ENCODE measurements at places on chromosomes 2 and 18. TPM values are rescaled to one million over a fixed set of nuclear protein-coding genes. Genes with fewer than 3 reads are reported as not detected.

DNA sequence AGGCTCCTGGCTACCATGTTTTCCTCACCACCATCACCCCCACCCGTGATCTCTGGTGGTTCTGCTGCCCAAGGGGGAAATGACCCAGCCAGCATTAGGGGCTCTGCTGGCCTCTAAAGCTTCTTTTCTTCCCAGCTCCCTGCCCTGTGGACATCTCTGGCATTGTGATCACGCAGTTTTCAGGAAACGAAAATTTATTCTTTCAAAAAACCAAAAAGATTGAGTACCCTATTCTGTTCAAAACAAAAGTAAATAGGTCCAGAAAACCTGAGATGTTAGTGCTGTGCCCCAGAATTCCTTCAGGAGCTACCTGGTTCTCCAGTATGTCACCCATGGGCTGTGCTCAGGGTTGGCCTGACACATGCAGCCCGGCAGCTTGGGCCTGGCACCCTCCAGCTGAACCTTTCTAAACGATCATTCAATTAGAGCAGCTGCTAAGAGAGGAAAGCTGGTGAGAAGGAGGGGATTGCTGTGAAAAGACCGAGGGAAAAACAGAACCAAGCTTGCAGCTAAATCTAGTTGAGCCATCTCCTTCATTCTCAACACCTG is 157.5 kb downstream of the MGAT5 start:
- H3K4me3 ChIP-seq: peak overlapping the region; percentile 8
- peaks cover 8% of the 10 kb centered on the region for H3K36me3 ChIP-seq
- H3K27ac ChIP-seq: peak overlapping the region; percentile 81
- H3K4me1 ChIP-seq: peaks cover 32% of the 10 kb centered on the region
- DNase-seq: no peak

DNA sequence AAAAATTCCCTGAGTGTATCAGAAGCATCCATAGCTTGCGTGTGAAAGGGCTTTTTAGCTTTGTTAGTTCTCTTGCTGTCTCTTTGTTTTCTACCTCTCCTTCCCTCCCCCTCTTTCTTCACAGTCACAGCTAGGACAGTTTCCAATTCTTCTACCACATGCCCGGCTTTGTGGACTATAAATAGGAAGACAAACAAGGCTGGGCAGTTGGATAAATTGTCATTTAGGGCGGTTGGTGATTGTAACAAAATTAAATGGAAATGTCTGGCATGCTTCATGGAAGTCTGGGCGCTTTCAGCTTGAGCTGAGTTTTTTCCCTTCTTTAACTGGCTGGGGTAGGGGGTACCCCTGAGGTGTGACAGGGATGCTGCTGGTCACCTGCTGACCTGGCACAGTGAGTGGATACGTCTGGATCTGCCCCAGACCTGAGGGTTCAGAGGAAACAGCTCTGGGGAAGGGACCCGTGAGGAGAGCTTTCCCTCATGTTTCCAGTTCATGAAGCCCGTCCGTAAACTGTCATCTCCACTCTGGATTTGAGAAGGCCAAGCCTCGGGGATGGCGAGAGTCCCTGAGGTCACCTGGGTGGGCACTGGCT is 29.0 kb upstream of the GIGYF2 start:
- H3K27me3 ChIP-seq: no peaks in the 10 kb centered on the region
- H3K4me3 ChIP-seq: no peak overlapping the region
- no peaks in the 10 kb centered on the region for H3K4me1 ChIP-seq
- DNase-seq: no peak
- no peak overlapping the region for H3K27ac ChIP-seq

DNA sequence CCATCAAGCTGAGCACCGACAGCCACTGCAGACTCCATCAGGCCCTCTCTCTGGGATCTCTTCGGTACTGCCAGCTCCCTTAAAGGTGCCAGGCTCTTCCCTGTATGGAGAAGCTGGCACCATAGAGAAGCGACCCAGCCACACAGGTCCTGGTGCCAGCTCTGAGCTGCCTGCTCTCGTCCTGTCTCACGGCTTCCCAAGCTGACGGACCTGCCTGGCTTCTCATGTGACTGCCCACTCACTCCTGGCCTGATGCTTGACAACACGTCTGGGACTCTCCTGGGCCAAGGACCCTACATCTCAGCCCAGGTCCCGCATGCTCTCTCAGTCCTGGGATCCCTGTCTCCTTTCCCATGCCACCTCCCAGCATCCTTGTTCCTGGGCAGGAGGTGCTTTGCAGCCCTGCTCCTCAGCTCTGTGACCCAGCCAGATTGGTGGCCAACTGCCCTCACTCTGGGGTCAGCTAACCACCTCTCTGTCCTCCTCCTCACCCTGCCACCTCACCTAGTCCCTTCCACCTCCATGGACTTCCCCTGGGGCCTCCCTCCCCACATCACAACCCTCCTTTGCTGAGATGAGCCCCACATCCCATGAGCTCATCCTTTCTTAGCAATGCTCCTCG is 12.5 kb upstream of the ATOH8 start:
- no peaks in the 10 kb centered on the region for H3K36me3 ChIP-seq
- H3K4me3 ChIP-seq: no peak overlapping the region
- H3K27ac ChIP-seq: no peak overlapping the region
- no peak for DNase-seq
- H3K27me3 ChIP-seq: peaks cover 16% of the 10 kb centered on the region

GRCh38 chr2:227480528-227480927 is 8.6 kb downstream of the AGFG1 start:
- no peaks in the 10 kb centered on the region for H3K27me3 ChIP-seq
- peak overlapping the region; percentile 68 for H3K27ac ChIP-seq
- no peak for DNase-seq
- H3K36me3 ChIP-seq: no peaks in the 10 kb centered on the region
- H3K4me1 ChIP-seq: peaks cover 32% of the 10 kb centered on the region

DNA sequence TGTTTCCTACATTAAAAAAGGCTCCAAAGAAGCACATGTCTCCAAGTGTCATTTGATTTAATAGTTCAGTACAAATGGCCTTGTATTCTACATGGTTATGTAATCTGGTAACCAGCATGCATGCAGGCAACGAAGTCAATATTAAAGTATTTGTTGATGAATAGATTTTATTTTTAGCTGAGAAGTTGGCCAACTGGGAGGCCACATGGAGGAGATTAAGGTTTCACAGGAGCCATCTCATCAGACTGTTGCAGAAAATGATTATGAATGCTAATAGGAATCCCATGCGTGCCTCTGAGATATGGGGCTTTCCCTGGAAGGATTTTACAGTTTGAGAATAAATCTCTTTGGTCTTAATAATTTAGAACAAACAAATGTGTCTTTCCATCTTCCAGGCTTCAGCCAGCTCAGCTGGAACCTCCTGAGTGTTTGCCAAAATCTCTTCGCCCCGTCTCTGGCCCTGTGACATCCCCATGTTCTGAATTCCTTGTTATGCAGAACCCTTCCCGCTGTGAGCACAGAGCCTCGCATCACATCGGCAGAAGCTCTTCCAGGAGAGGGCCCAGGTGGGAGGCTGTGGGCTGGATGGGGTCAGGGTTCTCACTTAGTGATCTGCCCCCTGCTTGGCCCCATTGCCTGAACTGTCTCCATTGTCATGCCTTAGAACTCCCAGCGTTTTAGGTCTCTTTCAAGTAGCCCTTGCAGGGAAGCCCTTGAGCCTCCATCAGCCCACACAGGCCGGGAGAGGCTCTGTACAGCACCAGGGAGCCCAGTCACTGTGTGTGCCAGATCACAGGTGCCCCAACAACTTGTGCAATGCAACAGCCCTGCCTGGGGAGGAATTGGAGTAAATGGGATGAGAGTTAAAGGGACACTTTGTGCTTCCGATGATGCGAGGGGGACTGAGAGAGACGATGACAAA is 190.5 kb upstream of the TWIST2 start:
- H3K4me1 ChIP-seq: no peaks in the 10 kb centered on the region
- H3K36me3 ChIP-seq: no peaks in the 10 kb centered on the region
- no peak for DNase-seq
- H3K27me3 ChIP-seq: no peaks in the 10 kb centered on the region
- H3K27ac ChIP-seq: no peak overlapping the region

GRCh38 chr2:240990726-240991377 is 7.6 kb upstream of the SNED1 start:
- H3K27me3 ChIP-seq: no peaks in the 10 kb centered on the region
- no peaks in the 10 kb centered on the region for H3K36me3 ChIP-seq

CCDC85A gene
- total RNA-seq: not detected

DNA sequence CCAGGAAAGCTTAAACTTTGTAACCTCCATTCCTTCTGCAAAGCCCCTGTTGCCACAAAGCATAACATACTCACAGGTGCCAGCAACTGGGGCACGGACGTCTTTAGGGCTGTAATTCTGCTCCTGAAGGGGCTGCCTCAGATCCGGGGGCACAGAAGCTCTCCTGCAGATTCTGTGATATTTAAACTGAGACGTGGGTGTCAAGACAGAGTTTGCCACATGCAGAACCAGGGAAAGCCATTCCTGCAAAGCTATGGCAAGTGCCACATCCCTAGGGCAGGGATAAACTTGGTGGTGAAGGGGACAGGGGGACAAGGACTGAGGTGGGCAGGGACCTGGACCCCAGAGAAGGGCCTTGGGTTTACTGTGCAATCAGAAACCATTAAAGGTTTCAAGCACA is 247.2 kb downstream of the EIPR1 start:
- no peaks in the 10 kb centered on the region for H3K4me1 ChIP-seq
- no peak for DNase-seq
- H3K27me3 ChIP-seq: no peaks in the 10 kb centered on the region
- H3K4me3 ChIP-seq: no peak overlapping the region

DNA sequence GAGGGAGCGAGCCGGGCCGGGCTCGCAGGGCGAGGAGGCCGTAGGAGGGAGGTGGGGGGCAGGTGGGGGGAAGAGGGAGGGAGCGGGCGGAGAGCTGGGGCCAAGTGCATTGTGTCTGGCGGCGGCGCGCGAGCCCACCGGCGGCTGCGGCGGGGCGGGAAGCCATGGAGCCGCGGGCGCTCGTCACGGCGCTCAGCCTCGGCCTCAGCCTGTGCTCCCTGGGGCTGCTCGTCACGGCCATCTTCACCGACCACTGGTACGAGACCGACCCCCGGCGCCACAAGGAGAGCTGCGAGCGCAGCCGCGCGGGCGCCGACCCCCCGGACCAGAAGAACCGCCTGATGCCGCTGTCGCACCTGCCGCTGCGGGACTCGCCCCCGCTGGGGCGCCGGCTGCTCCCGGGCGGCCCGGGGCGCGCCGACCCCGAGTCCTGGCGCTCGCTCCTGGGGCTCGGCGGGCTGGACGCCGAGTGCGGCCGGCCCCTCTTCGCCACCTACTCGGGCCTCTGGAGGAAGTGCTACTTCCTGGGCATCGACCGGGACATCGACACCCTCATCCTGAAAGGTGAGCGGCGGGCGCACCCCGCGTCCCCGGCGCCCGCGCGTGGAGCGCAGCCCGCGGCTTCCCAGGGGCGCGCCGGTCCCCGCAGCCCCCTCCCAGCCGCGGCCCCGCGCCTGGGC is at the start of gene TMEM178A:
Gene TMEM178A (plus strand): TSS at position 107 of the 680 bp plus-strand sequence. CDS start 58 bp downstream, at position 165.
- peaks cover 21% of the 10 kb centered on the region for H3K27me3 ChIP-seq
- DNase-seq: no peak
- no peak within 1 kb of the TSS for H3K4me3 ChIP-seq
- H3K36me3 ChIP-seq: no peaks in the 10 kb centered on the region
- no peak within 1 kb of the TSS for H3K27ac ChIP-seq

RAB6C gene
- not detected for total RNA-seq

- no peaks in the 10 kb centered on the region for H3K36me3 ChIP-seq
- no peak overlapping the region for H3K27ac ChIP-seq
- no peak overlapping the region for H3K4me3 ChIP-seq
Measured at GRCh38 chr2:240387669-240388358, 47.6 kb upstream of the GPC1 start.

DNA sequence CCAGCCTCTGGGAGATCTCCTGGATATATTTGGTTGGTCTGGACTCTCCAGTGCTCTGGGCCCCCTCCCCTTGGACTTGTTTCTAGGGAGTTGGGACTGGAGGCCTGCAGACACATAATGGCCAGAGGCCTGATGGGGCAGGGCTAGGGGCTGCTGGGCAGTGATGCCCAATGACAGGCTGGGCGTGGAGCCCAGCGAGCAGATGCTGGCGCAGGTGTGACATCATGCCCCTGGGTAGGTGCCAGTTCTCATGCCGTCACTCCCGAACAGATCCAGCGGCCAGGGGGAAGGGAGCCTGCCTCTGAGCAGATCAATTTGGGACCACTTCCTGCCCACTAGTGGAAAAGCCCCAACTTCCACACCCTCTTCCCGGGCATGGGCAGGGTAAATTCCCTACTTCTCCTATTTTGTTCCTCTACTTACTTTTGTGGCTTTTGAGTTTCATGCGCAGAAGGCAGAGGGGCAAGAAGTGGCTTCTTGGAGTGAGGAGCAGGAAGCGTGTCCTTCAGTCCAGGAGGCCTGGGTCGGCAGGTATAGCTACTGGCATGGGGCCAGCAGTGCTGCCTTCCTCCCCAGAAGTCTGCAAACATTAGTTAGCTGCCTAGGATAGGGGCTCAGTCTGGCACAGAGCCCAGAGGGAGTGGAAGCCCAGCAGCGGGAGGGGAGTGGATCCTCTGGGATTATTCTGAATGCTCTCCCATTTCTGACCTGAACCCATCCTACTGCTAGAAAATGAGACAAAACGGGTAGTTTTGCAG is 6.1 kb downstream of the MPV17 start:
- H3K27ac ChIP-seq: no peak overlapping the region
- DNase-seq: no peak
- no peaks in the 10 kb centered on the region for H3K27me3 ChIP-seq
- H3K4me1 ChIP-seq: peaks cover 3% of the 10 kb centered on the region
- H3K36me3 ChIP-seq: peaks cover 3% of the 10 kb centered on the region

KYNU gene
- total RNA-seq: 36.8 TPM

DNA sequence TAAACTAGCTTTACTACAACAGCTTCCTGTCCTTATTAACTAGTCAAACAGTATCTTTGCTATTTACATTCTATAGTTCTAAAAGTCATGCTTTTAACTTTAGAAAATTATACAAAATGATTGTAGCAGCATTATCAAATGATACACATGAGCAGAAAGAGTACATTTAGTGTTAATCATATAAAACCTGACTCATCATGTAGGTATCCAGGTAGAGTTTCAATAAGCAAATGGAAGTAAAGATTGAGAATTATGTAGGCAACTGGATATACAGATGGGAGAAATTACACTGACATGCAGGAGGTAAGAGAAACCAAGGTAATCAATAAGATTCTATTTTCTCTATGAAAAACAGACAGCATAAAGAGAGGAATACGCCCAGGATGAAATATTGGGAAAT is 33.8 kb downstream of the TRIP12 start:
- no peak overlapping the region for H3K27ac ChIP-seq
- H3K4me3 ChIP-seq: no peak overlapping the region
- H3K4me1 ChIP-seq: peaks cover 18% of the 10 kb centered on the region
- H3K27me3 ChIP-seq: no peaks in the 10 kb centered on the region

SLC8A1 gene
- total RNA-seq: 0.21 TPM

DPYSL5 gene
- total RNA-seq: not detected

DNA sequence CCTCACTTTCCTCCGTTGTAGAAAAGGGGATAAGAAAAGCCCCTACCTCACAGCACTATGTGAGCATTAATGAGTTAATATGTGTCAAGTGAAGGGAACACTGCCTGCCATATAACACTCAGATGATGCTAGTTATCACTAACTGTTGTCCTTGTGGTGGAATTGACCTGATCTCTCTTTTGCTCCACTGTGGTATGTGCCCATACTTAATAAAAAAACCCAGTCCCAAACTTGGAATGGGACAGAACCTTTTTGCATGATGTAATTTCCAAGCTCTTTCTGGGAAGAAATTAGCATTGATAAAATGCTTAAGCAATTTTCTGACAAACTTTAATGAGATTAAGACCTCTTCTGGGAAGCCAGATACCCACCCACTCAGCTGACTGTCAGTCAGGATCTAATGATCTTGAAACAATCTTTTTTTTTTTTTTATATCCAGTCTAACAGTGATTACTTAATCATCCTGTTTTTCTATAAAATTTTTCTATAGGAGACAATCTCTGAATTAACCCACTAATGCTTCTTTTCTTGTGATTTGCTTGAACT is 158.7 kb downstream of the ZBTB7C start:
- H3K4me1 ChIP-seq: no peaks in the 10 kb centered on the region
- H3K4me3 ChIP-seq: no peak overlapping the region
- no peak for DNase-seq
- H3K27ac ChIP-seq: no peak overlapping the region
- H3K27me3 ChIP-seq: no peaks in the 10 kb centered on the region

Measured in GM12878 (cell line).